ENCODE measurements at places on chromosomes 5 and 9. TPM values are rescaled to one million over a fixed set of nuclear protein-coding genes. Genes with fewer than 3 reads are reported as not detected.

Gene PCDHGA7
- 0.49 TPM for polyA plus RNA-seq

Gene NPM1
- polyA plus RNA-seq, result 611 TPM

Gene GPR151
- polyA plus RNA-seq, result not detected

GRCh38 chr5:168679515-168679920 is 100.3 kb upstream of the PANK3 start:
- peak; percentile 89 for DNase-seq

DNA sequence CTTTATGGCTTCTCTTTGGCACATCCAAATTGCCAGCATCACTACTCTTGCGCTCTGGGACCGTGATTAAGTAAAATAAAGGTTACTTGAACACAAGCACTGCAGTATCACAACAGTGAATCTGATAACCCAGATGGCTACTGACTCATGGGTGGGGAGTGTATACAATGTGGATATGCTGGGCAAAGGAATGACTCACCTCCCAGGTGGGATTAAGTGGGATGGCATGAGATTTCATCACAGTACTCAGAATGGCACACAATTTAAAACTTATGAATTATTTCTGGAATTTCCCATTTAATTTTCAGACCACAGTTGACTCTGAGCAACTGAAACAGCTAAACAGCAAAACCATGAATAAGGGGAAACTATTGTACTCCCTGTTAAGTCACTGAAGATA is 4.3 kb downstream of the GFM2 start:
- DNase-seq, result no peak

DNA sequence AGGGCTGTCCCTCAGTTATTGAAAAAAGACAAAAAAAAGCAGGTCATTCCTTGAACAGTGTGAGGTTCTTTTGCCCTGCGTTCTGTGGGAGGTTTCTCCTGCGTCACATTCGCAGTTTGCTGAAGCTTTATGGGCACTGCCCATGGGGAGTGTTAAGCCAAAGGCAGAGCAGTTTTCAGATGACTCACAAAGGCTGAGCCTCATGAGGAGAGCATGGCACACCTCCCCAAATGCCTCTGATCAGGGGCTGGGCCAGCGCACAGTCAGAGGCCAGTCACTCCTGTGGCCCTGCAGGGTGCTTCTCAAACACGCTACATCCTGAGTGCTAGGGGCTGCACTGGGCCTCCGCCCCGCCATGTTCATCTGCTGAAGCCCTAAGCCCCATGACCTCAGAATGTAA is 38.4 kb downstream of the IRX1 start:
- no peak for DNase-seq

- no peak for DNase-seq
Measured at GRCh38 chr9:130846487-130847305, 11.6 kb downstream of the ABL1 start.

- no peak for DNase-seq
Measured at GRCh38 chr5:149671544-149671943, 58.6 kb upstream of the PPARGC1B start.

Gene PNPLA7
- polyA plus RNA-seq, result 2.1 TPM

All from kidney (tissue), 22 donors.